Activated naive CD4-positive, alpha-beta T cell treated with Interleukin-2 at 50 U/mL for 16 hours (primary cell): ENCODE measurements at places on chromosomes 2 and 18.

DNA sequence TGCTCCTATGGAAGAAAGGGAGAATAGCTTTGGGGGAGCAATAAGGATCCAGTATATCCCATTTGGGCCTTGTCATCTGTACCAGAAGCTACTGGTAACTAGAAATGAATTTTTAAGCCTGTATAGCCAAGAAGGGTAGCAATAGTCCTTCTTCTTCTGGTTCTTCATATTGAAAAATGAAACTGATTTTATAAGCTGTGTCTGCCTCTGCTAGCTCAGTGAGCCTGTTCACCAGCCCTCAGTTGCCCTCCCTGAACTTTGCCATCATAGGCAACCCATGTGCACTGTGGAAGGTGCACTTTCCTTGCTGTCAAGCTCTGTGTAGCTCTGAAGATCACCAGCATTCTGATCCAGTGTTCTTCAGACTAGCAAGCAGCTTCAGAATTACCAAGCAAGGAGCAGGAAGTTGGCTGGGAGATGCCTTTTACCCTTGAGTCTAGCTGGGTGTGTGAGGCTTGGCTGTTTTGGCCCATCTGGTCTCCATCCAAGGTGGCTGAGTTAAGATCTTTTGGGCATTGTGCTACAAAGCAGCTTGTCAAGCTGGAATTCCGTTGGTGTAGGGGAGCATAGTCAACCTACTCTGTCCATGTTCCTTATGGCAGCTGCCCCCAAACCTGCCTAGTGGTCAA lies 55.8 kb upstream of the MGAT5 start:
- no peak for DNase-seq

DNA sequence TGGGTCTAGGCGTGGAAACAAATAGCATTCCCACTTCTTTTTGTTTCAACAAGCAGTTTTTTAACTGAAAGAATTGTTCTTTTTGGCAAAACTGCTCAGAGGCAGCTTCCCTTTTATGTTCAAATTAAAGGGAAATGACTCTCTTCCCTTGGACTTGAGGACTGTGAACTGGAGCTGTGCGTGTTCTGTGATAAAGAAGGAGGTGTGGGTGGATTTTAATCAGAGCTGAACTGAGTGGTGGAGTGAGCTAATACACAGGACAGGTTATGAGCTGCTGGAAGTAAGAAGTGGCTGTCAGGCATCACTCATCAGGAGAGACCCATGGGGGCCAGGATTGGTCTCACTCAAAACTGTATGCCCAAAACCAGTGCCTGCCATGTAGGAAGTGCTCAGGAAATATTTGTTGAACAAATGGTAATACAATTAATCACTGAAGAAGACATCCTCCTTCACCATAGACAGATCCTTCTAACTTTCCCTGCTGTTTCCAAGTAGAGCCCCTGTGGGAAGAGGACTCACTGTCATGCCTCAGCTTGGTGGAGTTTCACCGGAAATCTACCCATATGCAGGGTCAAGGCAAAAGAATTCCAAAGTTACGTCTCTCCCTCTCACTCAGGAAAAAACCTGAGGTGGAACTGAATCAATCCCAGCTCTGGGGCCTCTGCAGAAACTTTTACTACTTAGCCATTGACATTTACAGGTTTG lies 55.9 kb downstream of the FEZ2 start:
- no peak for DNase-seq

DNA sequence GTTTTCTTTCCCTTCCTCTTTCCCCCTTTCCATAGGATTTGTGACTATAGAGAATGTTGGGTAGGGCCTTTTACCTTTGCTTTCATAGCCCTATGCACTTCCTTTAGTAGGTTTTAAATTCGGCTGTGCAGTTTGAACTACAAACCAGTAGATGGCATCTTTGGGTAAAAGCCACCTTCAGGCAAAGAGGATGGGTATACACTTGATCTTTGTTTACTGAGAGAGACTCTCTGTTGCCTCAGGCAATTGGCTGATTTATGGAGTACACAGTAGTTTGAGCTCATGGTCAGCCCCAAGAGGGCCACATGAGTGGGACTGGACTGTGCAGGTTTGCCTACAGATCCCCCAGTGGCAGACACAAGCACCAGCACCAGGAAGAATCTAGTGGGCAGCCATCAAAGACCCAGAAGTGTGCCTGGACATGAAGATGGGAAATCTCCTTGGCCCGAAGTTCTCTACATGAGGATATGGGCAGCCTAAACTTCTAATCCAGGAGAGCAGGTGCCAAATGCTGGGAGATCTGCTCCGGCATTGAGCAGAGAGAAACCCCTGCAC lies 1304.3 kb upstream of the DDX18 start:
- DNase-seq, result no peak

- no peak for DNase-seq
Observed at GRCh38 chr18:62612776-62613175, 90.0 kb downstream of the ZCCHC2 start.

DNA sequence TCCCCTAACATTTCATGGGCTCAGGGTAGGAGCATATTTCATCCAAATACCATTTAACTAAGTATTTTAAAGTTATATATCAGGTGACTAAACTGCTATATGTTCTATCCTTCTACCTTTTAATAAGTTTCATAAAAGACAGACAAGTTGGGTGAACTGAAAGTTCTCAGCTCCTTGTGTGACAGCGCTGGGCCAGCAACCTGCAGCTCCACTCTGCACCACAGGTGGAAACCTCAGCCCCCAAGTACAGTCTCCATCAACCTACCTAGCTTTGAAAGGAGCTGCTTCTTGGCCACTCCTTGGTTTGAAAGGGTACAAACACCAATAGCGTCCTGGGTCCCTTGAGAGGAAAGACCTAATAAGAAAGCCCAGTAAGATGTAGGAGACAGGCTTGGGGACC lies 177.9 kb downstream of the PDE1A start:
- no peak for DNase-seq

- DNase-seq, result no peak
Observed at GRCh38 chr18:48696218-48696617, 157.4 kb downstream of the CTIF start.
